ENCODE measurements at places on chromosomes 2 and 18. TPM values are rescaled to one million over a fixed set of nuclear protein-coding genes. Genes with fewer than 3 reads are reported as not detected.

The GDF7 gene
- total RNA-seq: 15.9 TPM

DNA sequence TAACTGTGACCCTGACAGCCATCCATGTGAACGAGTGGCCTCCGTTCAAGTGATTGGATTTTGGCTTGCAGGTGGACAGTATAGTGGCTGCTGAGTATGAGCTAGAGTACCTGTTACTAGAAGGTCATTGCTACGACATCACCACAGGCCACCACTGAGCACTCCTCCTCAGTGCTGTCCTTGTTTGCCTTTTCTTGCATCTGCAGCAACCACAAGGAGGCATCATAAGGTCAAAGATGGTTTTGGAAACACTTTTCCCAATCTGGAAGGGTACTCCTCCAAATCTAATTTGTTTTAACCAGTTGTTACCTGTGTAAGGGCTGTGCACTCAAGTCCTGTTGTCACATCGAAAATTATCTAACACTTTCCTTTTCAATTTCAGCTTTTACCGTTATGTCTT lies 81.2 kb downstream of the UGGT1 start:
- H3K4me3 ChIP-seq: no peak overlapping the region
- no peaks in the 10 kb centered on the region for H3K4me1 ChIP-seq
- no peak overlapping the region for H3K27ac ChIP-seq
- peaks cover 15% of the 10 kb centered on the region for H3K36me3 ChIP-seq
- no peak for DNase-seq

The SLC35F6 gene
- total RNA-seq: 34.6 TPM

DNA sequence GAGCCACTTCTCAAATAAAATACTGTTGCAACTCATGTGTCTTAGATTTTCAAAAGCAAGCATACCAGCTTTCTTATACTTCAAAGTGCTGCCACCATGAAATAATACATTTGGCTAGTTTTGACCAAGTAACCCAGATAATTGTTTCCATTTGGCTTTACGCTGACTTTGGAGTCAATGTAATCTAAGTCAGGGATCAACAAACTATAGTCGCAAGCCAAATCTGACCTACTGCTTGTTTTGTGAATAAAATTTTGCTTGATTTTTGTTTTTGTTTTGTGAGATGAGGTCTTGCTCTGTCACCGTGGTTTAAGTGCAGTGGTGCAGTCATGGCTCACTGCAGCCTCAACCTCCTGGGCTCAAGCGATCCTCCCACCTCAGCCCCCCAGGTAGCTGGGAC lies 65.0 kb downstream of the OXER1 start:
- no peaks in the 10 kb centered on the region for H3K4me1 ChIP-seq
- no peaks in the 10 kb centered on the region for H3K27me3 ChIP-seq
- no peaks in the 10 kb centered on the region for H3K36me3 ChIP-seq
- H3K27ac ChIP-seq: no peak overlapping the region
- H3K4me3 ChIP-seq: no peak overlapping the region
- no peak for DNase-seq

- no peak overlapping the region for H3K27ac ChIP-seq
- no peaks in the 10 kb centered on the region for H3K27me3 ChIP-seq
- H3K36me3 ChIP-seq: no peaks in the 10 kb centered on the region
- H3K4me1 ChIP-seq: peaks cover 7% of the 10 kb centered on the region
- H3K4me3 ChIP-seq: no peak overlapping the region
These were observed 24.4 kb upstream of the ITGB6 start for GRCh38 chr2:160224507-160224906.

DNA sequence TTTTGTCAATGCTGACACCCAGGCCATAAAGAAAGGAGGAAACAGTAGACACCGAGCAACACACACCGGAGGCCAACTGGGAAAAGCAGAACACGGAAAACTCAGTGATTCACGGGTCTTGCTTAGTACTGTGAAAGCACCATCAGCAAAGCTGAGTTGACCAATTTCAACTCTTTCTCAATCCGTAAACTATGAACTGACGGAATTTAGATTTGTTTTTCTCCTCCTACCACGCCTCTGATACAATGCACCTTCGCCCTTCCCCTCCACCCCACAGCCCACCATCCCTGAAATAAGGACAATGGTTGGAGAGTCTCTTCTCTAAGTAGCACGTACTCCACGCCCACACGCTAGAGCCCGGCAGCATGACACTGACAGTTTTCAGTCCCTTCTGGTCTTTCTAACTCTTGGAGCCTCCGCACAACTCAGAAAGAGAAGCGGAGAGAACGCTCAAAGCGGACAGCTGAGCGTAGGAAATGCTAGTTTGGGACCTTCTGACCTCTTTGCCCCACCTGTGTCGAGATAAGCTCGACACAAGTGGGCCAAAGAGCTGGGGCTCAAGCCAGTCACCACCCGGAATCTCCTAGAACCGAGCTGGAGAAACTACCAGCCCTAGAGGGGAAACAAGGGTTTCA lies 669 bp downstream of the LNPK start:
- no peaks in the 10 kb centered on the region for H3K27me3 ChIP-seq
- no peaks in the 10 kb centered on the region for H3K4me1 ChIP-seq
- no peaks in the 10 kb centered on the region for H3K36me3 ChIP-seq
- peak overlapping the region; percentile 74 for H3K4me3 ChIP-seq
- no peak for DNase-seq

- no peaks in the 10 kb centered on the region for H3K4me1 ChIP-seq
- no peaks in the 10 kb centered on the region for H3K27me3 ChIP-seq
- DNase-seq: no peak
- no peak overlapping the region for H3K27ac ChIP-seq
- no peaks in the 10 kb centered on the region for H3K36me3 ChIP-seq
These were observed 45.6 kb upstream of the LPIN2 start for GRCh38 chr18:3058328-3059191.

DNA sequence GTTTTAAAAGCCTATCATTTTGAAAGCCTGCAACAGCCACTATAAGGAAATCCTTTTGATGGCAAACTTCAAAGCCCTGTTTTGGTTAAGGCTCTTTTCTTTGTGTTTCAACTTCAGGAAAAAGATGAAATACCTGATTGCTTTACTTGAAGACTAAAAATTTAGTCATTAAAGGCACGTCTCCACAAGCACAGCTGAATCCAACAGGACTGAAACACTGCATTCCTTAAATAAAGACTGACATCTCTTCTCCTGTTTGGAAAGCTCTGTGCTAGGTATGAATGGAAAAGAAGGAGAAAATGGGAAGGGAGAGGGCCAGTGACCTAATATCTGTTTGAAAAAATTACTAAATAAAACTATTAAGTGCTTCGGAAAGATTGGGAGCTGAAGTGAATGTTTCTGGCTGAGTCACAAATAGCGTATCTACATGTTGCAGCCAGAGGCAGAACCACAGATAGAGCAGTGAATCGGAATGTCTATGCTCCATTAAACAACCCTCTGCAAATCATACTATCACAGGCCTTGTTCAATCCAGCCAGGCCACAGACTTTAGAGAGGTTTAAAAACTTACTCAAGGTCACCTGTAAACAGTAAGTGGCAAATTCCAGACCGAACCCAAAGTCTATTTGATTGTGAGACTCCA lies 21.1 kb upstream of the RALBP1 start:
- no peak overlapping the region for H3K27ac ChIP-seq
- H3K36me3 ChIP-seq: no peaks in the 10 kb centered on the region
- no peaks in the 10 kb centered on the region for H3K4me1 ChIP-seq
- no peak for DNase-seq
- no peaks in the 10 kb centered on the region for H3K27me3 ChIP-seq

DNA sequence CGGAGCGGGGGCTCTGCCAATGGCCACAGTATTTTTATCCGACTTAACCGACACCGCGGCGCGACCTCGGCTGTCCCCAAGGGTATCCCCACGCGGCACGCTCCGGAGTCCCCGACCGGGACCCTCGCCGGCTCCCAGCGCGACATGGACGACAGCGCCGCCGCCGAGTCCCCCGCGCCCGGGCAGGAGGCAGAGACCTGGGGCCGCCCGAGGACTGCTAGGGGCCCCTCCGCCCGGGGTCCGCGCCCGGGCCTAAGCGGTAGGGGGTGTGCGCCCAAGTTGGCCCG lies 468 bp downstream of the UXS1 start:
- no peak overlapping the region for H3K27ac ChIP-seq
- peak overlapping the region; percentile 77 for H3K4me3 ChIP-seq
- no peaks in the 10 kb centered on the region for H3K27me3 ChIP-seq
- no peaks in the 10 kb centered on the region for H3K4me1 ChIP-seq
- DNase-seq: peak; percentile 83
- no peaks in the 10 kb centered on the region for H3K36me3 ChIP-seq

- no peaks in the 10 kb centered on the region for H3K4me1 ChIP-seq
- DNase-seq: no peak
- H3K27ac ChIP-seq: no peak overlapping the region
- no peak overlapping the region for H3K4me3 ChIP-seq
These were observed 139.5 kb upstream of the SPHKAP start for GRCh38 chr2:228321015-228321414.

DNA sequence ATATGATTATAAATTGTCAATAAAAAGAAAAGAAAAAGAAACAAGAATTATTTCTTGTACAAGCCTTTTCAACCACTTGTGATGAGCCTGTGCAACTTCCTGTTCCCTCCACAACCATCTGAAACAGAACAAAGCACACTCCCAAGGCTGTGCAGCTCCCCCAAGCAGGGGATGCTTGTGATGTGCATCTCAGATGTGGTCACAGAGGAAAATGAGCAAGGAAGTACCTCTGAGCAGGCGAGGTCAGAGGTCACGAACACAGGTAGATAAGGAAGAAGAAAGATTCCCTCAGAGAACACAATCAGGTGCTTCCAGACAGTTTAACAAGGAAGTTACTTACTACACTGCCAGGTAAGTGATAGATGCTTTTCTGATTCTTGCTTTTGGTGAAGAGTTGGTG lies 274.8 kb upstream of the SLC39A10 start:
- H3K4me3 ChIP-seq: no peak overlapping the region
- H3K27me3 ChIP-seq: no peaks in the 10 kb centered on the region
- H3K36me3 ChIP-seq: no peaks in the 10 kb centered on the region
- H3K27ac ChIP-seq: no peak overlapping the region

GRCh38 chr2:175166216-175166824 lies 1.7 kb downstream of the ATF2 start:
- H3K4me1 ChIP-seq: no peaks in the 10 kb centered on the region
- no peaks in the 10 kb centered on the region for H3K36me3 ChIP-seq
- H3K27me3 ChIP-seq: no peaks in the 10 kb centered on the region
- no peak overlapping the region for H3K4me3 ChIP-seq

- no peaks in the 10 kb centered on the region for H3K36me3 ChIP-seq
- DNase-seq: no peak
- H3K27me3 ChIP-seq: no peaks in the 10 kb centered on the region
- H3K4me3 ChIP-seq: no peak overlapping the region
- H3K4me1 ChIP-seq: no peaks in the 10 kb centered on the region
These were observed 224.4 kb upstream of the COPS8 start for GRCh38 chr2:236861196-236861875.

- H3K27ac ChIP-seq: no peak overlapping the region
- DNase-seq: peak; percentile 85
- H3K36me3 ChIP-seq: no peaks in the 10 kb centered on the region
- H3K27me3 ChIP-seq: no peaks in the 10 kb centered on the region
- peak overlapping the region; percentile 22 for H3K4me3 ChIP-seq
These were observed 29.9 kb downstream of the ANO7 start for GRCh38 chr2:241218131-241219029.

DNA sequence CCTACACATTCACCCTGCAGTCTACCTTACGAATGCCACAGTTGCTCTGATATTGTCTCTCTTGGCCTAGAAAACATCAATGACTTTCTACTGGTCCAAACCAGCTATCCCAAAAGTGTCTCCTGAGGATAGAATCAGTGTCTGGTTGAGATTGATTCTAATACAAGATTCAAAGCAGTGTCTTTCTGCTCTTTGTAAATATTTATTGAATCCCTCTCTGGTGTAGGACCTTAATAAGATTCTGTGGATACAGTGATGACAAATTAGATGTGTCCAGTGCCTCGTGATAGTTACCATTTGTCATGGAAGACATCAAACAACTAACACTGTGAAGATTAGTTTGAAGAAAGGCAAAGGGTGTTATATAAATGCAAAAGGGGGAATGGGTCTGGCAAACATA lies 380.7 kb upstream of the TRIB2 start:
- H3K27me3 ChIP-seq: no peaks in the 10 kb centered on the region
- no peak overlapping the region for H3K4me3 ChIP-seq
- no peaks in the 10 kb centered on the region for H3K36me3 ChIP-seq
- no peak overlapping the region for H3K27ac ChIP-seq

- no peaks in the 10 kb centered on the region for H3K27me3 ChIP-seq
- H3K4me1 ChIP-seq: no peaks in the 10 kb centered on the region
- no peak overlapping the region for H3K4me3 ChIP-seq
- DNase-seq: no peak
These were observed 90.2 kb upstream of the SLC25A52 start for GRCh38 chr18:31850844-31851243.

DNA sequence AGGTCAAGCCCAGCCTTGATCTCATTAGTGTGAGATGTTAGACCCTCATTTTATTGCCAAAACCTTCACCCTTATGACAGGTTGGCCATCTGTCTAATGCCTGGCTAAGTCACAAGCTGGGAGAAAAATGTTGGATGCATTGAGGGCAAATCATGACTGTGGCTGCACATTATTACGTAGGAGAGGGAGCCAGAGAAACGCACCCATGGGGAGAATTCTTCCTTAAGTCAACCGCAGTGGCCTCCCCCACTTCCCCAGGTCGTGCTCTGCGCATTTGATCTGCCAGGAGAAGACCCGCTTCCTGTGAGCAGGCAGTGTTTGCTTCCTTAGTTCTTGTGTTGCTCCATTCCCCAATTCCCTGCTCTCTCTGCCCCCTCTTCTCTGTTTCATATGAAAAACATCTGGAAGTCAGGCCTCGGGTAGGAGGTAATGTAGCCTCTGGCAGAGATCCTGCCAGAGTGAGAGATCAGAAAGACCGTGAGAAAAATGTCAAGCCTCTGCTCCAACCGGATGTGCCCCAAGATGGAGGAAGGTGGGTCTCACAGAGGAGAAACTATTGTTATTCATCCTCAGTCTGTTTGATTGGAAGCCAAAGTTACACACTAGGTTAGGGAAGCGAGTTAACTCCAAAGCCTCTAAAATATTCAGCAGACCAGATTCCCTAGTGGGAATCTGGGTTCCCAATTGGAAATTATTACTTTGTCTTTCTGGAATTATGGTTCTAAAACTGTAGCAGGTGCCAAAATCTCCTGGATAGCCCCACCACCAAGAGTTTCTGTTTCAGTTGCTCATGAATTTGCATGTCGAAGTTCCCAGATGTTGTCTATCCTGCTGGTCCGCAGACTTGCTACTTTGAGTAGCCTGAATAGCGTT lies 144.3 kb upstream of the PELI1 start:
- no peaks in the 10 kb centered on the region for H3K27me3 ChIP-seq
- H3K36me3 ChIP-seq: no peaks in the 10 kb centered on the region
- H3K27ac ChIP-seq: peak overlapping the region; percentile 4
- no peak for DNase-seq
- peaks cover 2% of the 10 kb centered on the region for H3K4me1 ChIP-seq

DNA sequence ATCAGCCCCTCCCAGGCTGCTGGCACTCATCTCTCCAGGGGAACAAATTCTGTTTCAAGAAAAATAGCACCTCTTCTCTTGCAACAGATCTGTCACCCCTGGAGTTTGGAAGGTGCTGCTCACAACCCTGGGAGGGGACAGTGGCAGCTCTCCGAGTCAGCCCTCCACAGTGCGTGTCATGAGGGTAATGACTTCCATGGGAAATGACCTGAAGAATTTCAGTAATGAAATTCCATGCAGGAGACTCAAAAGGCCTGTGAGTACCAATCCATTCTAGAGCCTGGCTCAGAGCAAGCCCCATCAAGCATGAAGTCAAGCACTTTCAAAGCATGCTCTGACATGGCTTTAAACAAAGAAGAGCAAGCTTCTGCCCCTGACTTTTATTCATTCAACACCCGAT lies 276.3 kb upstream of the PARD3B start:
- H3K4me3 ChIP-seq: no peak overlapping the region
- no peak for DNase-seq
- H3K27ac ChIP-seq: no peak overlapping the region
- peaks cover 7% of the 10 kb centered on the region for H3K4me1 ChIP-seq
- H3K36me3 ChIP-seq: no peaks in the 10 kb centered on the region
- H3K27me3 ChIP-seq: no peaks in the 10 kb centered on the region

- no peaks in the 10 kb centered on the region for H3K36me3 ChIP-seq
- no peaks in the 10 kb centered on the region for H3K4me1 ChIP-seq
- no peak overlapping the region for H3K4me3 ChIP-seq
- no peak for DNase-seq
- H3K27ac ChIP-seq: no peak overlapping the region
These were observed 34.7 kb downstream of the NHEJ1 start for GRCh38 chr2:219125886-219126270.

Data from aorta (tissue), 5 donors.